Activated CD4-positive, alpha-beta T cell treated with anti-CD3 and anti-CD28 coated beads for 48 hours (primary cell): ENCODE measurements at places on chromosomes 16 and 17.

DNA sequence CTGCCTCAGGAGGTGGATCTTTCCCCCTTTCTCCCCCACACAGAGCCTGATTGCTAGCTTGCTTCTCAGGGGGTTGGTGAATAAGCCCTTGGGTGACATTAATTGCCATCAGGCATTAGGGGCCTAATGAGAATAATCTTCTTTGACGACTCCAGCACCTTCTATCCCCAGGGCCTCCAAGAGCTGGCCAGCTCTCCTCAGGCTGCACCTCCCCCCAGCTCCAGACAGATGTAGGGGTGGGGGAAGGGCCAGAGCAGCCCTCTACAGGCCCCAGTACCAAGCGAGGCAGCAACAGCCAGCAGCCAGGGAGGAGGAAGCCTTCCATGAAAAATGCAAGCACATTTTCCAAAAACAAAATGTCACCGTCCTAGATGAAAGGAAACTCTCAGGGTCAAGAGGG lies 1.4 kb upstream of the TMEM132E start:
- DNase-seq = no peak

GRCh38 chr17:77182205-77183172 lies 41.7 kb downstream of the SEC14L1 start:
- no peak for DNase-seq

- no peak for DNase-seq
Measured at GRCh38 chr16:72910381-72910780, 137.5 kb downstream of the ZFHX3 start.

DNA sequence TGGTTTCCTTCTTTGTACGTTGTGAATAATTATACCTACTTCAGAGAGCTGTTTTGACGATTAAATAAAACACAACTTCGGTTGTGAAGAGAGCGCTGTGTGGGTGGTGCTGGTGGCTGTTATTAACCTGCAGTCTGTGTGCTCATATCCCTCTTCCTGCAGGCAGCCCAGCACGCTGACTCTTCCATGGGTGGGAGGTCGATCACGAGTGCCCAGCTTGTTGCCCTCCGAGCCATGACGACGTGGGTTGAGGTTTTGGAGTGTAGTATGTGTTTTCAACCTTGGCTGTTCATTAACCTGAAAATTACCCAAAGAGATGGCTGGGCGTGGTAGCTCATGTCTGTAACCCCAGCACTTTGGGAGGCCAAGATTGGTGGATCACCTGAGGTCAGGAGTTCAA lies 11.3 kb upstream of the GCSH start:
- DNase-seq = no peak

GRCh38 chr17:19867079-19867328 lies 732 bp downstream of the ULK2 start:
- peak; percentile 58 for DNase-seq

GRCh38 chr17:82357394-82357793 lies 1.7 kb upstream of the TEX19 start:
- DNase-seq = no peak

GRCh38 chr16:2438121-2438520 lies 8.9 kb downstream of the CCNF start:
- DNase-seq = no peak

- no peak for DNase-seq
Measured at GRCh38 chr17:79654960-79655382, 44.1 kb upstream of the RBFOX3 start.

DNA sequence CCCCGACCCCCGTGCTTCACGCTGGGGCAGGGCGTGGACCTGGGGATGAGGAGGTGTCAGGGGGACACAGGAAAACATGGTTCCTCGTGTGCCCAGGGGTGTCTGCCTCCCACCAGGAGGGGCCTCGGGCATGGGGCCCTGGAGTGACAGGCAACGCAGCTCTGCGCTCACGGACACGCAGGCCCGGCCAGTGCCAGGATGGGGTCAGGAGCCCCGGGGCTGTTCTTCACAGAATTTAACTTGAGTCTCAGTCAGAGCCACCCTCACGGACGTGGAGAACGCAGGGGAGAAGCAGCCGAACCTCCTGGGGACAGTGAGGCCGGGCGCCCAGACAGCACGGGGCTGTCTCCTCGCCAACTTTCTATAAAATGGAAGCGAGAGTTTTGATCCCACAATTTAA lies 16.7 kb downstream of the UNKL start:
- DNase-seq = no peak

DNA sequence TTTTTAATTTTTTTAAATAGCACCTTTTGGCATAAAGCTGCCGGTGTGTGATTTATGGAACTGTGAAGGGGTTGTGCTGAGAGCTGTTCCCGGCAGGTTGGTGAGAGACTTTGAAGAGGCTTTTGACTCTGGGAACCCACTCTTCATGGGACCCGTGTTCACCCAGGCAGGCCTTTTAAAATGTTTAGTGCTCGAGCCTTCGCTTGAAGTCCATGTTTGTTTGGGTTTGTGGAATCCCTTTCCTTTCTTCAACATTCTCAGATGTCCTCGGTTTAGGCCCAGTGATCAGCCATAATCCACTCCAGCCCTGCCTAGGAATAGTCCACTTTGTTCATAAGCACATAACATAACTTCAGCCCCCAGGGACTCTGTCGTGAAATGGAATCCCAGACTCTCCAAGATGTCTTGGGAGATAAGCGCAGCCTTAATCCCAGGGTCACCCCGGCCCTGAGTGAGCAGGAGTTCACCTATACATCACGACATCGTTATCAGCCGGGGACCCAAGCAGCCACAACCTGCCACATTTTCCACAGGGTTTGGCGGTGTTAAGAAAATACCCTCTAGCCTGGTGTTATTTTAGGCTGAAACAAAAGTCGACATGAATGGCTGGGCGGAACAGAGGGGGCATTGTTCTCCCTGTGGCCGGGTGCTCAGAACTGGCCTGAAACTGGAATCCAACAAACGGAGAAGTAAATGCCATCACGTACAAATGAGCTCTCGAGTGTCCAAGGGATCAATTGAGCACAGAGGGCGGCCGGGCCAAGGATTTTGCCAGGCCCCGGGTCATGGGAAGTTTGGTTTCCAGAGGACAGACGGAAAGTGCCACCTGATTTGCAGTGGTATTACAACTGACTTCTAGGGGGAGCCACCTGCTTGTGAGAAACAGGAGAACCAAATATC lies 145.7 kb upstream of the IRX3 start:
- DNase-seq = no peak
